ENCODE measurements at places on chromosomes 6 and 20.
A peak's percentile ranks its signal among the peaks of the same experiment; 100 is the strongest.

DNA sequence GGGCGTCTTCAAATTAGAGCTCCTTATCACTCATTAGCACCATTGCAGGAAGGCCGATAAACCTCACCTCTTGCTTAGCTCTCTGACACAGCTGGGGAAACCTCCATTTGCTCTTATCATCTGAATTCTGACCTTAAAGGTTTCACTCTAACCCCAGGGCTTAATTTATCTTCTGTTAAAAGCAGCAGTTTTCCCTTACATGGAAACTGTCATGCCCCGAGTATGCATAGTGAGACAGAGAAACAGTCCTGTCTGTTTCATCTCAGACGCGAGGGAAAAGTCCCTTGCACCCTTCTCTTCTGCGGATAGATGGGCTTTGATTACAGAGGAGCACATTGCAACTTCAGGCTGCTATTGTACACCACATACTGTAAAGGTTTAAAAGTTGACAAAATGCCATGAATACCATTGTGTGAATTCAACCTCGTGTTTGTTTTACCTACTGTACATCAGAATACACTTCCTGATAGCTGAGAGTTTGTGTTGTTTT is 191.5 kb upstream of the BMP2 start:
- no peak for DNase-seq

GRCh38 chr6:56860475-56860874 is 94.4 kb upstream of the BEND6 start:
- DNase-seq, result no peak

DNA sequence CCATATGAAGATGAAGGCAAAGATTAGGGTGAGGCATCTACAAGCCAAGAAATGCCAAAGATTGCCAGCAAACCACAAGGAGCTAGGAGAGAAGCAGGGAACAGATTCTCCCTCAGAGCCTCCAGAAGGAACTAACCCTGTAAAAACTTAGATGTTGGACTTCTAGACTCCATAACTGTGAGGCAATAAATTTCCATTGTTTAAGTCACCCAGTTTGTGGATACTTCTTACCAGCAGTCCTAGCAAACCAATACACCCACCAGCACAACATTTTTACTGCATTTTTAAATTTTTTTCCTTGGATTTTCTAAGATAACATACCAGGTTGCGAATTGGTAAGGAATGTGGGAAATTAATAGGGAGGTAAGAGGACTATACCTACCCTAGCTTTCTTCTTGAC is 47.8 kb upstream of the EYA4 start:
- DNase-seq, result no peak

GRCh38 chr6:111600154-111600553 is 5.5 kb downstream of the TRAF3IP2 start:
- no peak for DNase-seq

DNA sequence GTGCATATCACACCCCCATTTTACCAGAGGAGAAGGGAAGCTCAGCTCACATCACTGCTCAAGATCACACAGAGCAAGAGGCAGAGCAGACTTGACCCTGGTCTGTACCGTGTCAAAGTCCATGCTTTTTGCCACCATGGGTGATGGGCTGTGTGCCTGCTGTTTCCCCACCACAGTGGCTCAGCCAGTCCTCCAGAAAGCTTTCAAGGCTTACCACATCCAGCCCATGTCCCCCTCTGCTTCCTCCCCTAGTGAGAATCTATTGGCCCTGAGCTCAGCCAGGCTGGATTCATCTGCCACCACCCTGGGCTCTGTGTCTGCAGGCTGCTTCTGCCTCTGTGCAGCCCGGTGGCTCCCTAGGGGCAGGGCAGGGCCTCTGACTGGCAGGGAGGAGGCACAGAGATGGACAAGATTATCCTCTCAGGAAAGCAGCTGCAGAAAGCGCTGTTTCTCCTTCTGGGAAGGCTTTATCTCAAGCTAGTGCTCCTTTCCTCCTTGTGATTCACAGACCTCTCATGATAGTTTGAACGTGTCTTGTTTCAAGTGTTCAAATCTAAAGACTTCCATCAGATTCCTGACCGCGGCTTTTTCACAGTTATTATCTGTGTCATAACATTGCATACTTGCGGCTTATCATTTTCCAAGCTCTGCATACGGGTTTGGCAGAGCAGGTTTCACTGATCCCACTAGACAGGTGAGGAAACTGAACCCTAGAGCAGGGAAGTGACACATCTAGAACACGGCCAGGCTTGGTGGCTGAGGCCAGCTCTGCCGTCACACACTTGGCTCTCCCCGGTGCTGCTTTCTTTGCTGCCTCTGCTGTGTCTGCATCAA is 37.4 kb downstream of the VEGFA start:
- DNase-seq, result peak; percentile 83

- no peak for DNase-seq
These were observed 19.8 kb downstream of the GMPR start for GRCh38 chr6:16257999-16258708.

DNA sequence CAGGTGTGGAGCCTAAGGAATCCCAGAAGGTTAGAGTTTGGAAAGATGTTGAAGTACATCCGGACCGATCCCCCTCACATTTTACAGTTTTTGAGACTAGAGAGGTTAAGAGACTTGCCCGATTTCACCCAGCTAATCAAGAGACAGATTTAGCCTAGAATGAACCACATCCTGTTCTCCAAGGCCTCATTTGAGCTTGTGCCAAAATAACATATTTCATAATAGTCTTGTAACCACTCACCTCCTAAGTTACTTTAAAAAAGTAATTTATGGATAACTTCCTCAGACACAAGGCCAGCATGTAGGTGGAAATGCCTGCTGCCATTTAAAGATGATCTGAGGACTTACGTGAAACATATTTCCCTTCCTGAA is 39.8 kb upstream of the ARHGAP18 start:
- DNase-seq, result no peak

GRCh38 chr20:8578161-8578865 is 446.2 kb downstream of the PLCB1 start:
- DNase-seq, result no peak

DNA sequence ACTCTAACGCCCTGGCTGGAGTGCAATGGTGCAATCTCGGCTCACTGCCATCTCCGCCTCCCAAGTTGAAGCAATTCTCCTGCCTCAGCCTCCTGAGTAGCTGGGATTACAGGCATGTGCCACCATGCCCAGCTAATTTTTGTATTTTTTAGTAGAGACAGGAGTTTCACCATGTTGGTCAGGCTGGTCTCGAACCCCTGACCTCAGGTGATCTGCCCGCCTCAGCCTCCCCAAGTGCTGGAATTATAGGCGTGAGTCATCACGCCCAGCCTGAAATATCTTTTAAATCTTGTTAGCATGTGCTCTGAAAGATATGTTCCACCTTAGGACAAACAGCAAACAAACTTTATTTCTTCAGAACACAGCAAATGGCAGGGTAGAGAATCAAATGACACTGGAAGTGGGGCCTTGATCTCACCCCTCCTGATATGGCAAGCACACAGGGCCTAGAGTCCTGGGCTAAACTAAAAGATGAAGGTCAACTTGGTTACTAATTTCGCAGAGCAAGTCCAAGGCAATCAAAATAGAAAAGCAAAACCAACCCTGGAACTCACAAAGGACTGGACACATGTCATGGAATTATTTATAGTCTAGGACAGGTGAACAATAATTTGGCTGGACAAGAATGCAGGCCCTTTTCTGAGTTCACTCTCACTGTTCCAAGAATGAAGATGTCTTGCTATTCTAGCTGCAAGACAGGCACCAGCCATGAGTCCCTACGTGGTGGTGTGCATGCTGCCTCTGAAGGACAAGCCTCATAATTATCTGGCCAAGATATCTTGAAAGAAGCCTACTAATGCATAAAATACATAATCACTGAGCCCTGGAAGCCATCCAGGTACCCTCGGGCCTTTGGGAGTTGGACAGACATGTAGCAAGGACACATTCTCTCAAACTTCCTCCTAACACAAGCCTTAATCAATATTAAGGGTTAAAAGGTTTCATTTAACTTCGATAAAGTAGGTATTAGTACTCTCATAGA is 35.6 kb downstream of the B4GALT5 start:
- DNase-seq, result peak; percentile 41

DNA sequence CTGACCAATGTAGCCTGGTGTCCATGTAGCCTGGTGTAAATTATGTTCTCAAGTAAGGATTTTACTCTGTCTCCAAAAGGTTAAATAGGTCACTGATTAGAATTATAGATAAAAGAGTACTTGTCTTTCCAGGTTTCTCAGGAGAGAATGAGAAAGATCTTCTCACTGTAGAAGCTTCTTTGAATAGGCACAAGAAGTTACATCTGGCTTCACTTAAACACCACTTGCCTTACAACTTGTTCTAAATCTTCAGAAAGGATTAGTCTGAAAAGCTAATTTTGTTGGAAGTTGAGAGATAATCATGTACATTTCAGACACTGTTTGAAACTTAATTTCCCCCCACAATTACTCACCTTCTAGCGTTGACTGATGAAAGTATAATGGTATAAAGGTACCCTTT is 275.3 kb downstream of the FARS2 start:
- DNase-seq, result no peak

DNA sequence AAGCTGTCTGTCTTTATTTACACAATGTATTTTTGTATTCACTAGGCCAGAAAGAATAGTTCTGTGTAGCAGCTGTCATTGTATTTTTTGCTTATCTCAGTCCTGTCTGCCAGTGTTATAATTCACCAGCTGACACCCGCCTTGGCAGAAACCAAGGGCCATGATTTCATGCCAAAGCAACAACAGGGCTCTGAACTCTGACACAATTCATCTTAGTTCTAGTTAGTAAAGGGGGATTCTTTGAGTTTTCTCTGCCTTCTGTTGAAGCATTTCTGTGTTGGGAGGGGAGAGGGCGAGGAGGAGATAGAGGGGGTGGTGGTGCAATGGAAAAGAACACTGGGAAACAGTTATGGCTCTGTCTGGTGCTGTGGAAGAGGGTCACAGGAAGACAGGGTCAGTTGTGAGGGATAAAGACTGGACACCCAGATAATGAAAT is 684.6 kb upstream of the MARCKS start:
- DNase-seq, result no peak

DNA sequence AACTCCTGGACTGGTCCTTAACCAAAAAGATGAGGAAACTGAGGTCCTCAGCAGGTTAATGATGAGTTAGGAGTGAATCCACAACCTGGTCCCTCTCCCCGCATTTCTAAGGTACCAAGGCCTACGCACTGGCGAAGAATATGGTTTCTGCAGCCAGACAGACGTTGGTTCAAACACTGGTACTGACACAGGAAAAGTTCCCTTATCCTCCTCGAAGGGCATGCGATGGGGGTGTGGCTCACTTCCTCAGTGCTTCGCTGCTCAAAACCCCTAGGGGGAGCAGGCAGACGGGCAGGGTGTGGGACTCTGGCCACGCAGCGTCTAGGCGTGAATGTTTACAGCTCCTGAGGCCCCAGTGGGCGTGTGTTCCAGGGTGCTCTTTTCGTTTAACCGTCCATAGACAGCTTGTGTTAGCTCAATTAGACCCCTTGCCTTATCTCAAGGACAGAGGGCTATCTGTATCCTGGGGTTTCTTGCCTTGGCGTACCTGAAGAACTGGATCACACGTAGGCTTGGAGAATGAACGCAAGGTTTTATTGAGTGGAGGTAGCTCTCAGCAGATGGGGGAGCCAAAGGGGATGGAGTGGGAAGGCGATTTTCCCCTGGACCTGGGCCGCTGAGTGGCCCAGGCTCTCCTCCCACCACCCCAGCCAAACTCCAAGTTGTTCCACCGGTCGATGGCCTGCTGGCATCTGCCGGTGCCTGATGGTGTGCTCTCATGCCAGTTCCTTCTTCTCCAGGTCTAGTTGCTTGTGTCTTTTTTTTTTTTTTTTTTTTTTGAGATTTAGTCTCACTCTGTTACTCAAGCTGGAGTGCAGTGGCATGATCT is 31.8 kb upstream of the PTPN1 start:
- peak; percentile 65 for DNase-seq

DNA sequence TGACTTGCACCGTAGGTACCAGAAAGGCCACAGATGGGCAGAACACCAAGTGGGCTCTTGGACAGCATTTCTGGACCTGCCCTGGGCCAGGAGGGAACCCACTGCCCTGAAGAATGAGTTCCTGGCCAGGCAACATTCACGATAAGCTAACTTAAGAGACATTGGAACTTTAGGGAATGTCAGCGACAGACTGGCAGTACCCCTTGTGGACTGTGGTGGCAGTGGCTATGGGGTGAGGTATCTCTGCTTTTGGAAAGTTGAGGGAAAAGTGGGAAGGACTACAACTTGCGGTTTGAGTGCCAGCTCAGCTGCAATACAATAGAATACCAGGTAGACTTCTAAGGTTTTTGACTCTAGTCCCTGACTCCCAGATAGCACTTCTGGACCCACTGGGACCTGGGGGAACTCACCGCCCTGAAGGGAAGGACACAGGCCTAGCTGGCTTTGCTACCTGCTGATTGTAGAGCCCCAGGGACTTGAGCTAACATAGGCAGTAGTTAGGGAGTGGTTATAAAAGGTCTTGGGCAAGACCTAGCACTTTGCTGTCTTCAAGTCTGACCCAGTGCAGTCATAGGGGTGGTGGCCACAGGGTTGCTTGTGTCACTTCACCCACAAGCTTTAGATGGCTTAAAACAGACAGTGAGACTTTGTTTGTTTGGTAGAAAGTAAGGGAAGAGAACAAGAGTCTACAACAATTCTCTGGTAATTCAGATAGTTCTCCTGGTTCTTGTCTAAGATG is 617.6 kb downstream of the COL12A1 start:
- no peak for DNase-seq

DNA sequence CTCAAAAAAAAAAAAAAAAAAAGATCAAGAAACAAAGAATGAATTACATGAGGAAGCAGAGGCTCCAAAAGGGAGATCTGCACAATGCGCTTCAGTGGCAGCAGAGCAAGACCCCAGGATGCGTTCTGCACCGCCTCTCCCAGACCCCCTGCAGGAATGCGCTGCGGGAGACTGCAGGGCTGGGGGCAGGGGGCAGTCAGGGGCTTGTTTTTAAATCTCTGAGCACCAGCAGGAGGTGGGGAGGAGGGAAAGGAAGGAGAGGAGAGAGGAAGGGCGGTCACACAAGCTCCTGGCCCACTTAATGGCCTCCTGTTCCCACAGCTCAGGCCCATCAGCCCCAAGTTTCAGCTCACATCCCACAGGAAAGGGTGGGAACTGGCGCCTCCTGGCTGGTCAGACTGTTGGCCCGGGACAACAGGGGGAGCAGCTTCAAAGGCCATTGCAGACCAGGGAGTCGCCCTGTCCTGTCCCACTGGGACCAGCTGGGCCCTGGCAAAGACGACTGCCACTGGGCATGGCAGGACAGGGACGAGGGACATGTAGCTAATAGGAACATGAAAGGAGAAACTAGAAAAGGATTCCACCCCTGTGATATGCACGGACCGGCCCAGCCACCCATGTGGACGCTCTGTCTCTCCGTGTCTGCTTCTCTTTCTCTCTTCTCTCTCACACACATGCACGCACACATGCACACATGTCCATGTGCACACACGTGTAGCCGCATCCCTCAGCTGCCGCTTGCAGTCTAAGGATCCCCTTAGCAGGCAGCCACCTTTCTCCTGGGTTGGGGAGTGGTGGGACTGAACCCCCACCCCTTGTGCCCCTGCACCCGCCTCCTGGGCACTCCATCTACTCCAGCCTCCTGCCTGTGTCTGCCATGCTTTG is 34.7 kb downstream of the TFEB start:
- DNase-seq, result no peak

- no peak for DNase-seq
These were observed 67.8 kb upstream of the NNAT start for GRCh38 chr20:37453288-37453687.
